ENCODE measurements at places on chromosomes 11 and 22.

- no peak for DNase-seq
These were observed 689 bp downstream of the VSIG2 start for GRCh38 chr11:124751391-124751740.

DNA sequence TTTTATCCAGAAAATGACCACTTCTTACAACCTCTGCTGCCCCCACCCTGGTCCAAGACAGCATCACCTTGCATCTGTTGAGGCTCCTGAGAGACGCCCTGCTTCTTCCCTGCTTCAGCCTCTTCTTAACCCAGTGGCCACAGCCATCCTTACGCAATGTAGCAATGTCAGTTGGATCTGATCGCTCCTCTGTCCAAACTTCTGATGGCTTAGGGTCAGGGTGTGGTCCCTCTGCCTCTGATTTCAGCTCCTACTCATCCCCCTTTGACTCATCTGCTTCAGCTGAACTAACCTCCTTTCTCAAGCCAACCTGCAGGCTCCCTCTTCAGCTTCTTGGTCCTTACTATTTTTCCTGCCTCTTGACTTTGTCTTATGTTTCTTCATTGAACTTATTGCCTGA is 280.8 kb downstream of the KIRREL3 start:
- no peak for DNase-seq

GRCh38 chr11:46380340-46381047 is 975 bp upstream of the MDK start:
- peak; percentile 41 for DNase-seq

DNA sequence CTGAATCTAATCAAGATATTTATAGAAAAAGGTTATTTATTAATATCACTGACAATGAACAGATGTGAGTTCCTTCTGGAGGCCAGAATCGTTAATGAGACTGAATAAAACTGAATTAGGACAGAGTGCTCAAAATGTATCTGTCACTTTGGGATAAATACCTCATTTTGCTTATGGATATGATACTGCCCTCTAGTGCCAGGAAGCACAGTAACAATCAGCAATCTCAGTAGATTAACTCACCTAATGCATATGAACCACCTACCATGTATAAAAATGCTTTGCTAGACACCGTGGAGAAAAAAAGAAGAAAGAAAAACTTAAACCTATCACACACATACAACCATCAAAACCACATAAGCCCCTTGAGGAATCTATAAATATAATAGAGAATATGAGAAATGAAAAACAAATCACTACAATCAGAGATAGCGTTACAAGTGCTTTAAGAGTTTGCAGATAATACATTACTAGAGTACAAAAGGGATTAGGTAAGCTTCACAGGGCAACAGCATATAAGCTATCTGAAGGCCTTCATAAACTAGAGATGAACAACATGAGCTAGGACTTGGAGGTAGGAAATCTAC is 117.4 kb downstream of the SGSM3 start:
- peak; percentile 37 for DNase-seq

DNA sequence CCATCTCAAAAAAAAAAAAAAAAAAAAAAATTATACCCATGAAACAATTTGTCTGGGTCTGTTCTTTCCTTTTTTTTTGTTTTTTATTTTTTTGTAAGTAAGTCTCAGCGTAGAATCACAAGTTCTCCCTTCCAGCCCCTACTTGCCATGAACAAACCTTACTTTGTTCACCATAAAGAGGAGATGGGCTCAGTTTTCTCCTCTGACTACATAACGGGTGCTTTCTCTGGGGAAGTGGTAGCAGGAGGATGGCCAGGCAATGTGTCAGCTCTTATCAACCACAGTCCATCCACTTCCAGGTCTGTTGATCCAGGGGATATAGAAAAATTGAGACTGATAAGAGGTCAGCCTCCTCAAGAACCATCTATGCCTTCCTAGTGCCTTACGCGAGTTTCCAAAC is 11.0 kb downstream of the ASCC2 start:
- no peak for DNase-seq

DNA sequence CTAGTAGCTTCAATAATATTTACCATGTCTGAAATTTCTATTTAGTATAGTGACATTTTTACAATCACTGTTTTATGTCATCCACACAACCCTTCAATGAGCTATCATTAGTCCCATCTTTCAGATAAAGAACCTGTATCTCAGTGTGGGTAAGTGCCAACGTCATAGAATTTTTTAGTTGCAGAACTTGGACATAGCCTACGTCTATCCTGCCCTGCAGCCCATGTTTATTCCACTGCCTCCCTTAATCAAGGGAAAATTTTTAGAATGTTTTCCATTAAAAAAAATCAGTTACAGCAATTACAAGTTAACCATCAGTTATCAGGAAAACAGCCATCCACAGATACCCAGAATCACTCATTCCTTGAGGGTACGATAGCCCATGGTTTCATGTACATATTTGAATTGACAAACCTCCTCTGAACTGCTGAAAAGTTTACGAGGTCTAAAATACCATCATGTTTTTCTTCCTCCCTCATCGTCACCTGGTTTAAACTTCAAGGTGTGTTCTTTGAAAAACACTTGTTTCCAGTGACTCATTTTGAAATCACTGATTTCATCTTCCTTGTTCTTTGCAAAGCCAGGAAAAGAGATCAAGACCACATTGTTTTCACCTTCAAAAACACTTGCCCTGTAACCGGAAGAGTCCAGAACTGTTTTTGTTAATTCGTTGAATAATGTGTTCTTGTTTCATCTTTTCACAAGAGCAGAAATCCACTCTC is 100.9 kb downstream of the FAM76B start:
- no peak for DNase-seq

GRCh38 chr22:40668611-40669411 is 10.5 kb upstream of the MCHR1 start:
- peak; percentile 63 for DNase-seq

GRCh38 chr11:116240710-116241109 is 532.1 kb downstream of the BUD13 start:
- no peak for DNase-seq

DNA sequence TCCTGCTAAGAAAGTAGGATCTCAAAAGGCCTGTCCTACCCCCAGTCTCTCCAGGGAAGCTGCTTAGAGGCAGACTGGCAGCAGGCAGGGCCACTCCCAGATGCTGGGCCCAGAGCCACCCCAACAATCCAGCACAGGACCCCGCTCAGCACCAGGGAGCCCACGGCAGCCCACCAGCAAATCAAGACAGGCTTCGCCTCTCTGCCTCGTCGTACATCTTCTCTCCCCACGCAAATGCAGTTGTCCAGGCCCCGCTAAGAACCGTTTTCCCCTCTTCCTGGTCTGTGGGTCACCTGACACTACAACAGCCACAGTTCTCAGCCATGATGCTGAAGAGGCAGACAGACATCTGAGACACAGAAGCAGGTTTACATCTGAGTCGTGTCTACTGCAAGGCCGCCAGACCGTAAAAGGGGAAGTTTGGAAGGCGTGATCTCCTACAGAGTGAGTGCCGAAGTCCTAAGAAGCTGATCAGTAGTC is 51.1 kb downstream of the IGSF9B start:
- no peak for DNase-seq

DNA sequence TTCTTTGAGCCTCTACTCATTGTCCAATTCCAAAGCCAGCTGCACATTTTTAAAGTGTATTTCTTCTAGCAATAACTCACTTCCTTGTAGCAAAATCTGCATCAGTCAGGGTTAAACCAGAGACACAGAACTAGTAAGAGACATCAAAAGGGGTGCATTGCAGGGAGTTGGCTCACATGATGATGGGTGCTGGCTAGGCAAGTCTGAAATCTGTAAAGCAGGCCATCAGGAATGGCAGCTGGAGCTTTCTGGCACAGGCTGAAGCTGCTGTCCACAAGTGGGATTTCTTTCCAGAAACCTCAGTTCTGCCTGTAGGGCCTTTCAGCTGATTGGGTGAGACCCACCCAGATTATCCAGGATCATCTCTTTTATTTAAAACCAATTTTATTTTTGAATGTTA is 698.1 kb downstream of the NTM start:
- DNase-seq = no peak

GRCh38 chr11:62433904-62434276 is 15.1 kb downstream of the SCGB1A1 start:
- no peak for DNase-seq

- DNase-seq = no peak
These were observed 98.0 kb upstream of the OR5AK2 start for GRCh38 chr11:56890584-56891305.

DNA sequence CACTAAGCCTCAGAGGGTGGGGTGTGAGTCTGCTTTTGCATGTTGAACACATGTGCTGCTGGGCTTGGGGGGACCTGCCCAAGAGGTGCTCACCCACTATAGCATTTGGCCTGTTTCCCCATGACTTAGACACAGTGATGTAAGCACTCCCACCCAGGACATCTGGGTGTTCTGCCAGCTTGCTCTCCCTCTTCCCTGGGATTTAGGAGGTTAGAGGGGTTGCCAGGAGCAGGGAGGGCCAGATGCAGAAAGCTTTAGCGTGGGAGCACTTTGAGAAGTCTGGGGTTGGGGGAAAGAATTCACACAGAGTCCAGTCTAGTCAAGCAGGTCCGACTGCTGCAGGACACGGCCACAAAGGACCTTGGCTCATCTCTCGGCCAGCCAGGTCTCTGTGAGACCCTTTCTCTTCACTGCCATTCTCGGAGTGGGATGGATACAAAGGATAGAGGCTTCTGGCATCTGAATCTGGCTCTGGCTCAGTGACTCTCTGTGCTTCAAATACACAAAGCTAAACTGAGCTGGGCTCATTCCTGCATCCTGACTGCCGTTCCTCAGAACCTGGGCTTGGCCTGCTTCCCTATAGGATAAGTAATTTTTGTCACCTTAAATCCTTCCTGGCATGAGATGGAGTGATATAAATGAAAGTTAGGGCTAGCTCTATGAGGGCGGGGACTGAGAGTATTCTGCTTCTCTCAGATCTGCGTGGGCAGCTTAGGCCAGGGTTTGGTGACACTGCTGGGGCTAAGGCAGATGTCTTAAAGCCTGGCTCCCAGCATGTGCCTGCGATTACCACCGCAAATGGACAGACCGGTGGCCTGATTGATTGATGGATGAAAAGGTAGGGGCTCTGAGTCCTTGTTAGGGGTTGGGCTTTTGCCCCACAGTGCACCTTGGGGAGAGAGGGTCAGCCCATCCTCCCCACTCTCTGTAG is 14.5 kb downstream of the USP2 start:
- no peak for DNase-seq

DNA sequence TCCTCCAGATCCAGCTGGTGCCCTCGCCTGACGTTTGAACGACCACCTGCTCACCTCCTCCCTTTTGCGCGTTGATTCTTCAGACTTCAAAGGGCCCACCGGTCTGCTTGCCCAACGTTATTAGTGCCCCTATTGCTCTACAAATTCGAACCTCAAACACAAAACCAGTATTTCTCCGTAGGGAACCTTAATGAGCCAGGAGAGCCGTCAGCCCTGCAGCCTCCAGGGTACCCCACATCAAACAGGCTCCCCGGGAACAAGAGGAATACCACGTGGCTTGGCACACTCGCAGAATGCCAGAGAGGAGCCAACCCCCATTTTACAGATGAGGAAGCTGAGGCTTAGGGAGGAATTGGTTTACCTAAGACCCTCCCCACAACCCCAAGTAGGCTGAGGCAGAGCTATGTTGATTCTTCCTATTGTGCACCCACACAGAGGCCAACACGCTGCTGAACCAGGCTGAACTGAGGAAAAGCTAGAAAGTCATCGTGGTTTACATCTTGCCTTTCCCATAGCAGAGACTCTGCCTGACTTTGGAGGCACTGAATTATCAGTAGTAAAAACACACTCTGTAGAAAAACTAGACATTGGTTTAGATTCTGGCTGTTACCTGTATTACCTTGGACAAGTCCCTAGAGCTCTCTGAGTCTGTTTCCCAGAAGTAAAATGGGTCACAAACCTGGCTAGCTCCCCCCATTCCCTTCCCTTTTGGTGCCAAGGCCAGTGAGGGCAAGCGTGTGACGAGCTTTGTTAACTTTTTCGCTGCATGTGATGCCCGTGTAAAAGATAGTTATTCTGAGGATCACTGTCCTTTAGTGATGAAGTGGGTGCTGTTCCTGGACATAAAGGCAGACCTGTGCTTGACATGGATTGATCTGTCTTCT is 764 bp downstream of the TKFC start:
- no peak for DNase-seq

DNA sequence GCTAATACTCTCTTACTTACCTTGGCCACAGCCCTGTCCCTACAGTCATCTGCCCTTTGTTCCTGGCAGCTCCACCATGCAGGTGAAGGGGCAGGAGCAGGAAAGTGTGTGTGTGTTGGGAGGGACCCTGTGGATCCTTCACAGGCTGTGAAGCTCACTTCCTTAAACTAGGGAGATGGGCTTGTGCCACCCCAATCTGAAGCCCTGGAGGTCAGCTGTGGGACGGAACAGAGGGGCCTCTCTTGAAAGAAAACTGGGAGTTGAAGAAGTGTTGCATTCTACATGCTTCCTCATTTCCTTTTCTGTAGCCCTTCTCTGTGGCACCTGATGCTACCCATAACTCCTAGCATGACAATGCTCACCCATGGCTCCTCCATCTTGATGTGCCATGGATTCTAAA is 11.7 kb downstream of the FADS1 start:
- no peak for DNase-seq

DNA sequence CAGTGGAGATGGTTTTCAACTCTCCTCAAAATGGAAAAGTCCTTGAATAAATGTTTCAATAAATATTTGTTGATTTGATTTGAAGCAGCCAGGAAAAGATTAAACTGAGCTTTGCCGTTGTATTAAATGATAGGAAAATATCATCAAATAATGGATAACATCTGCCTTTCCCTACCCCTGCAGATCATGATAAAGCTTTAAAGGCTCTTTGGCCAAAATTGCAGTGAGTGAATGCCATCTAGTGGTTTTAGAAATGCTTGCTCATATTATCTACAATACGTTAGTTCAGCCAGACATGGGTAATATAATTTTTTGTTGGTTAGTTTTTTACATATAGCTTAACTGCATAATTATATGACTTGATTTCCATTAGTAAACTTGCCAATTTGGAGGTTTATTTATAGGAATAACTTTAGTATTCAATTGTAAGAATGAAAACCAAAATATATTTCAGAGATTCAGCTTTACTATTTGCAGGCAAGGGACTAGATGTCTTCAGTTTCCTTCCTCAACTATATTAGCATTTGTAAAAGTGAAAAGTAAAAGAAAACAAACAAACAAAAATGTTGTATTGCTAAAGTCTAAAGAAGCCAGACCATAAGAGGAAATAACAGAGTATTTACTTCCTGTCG is 159.2 kb downstream of the MSANTD4 start:
- peak; percentile 65 for DNase-seq
